NCI-H1436 treated with DMSO at 0.1 percent for 48 hours (cell line): ENCODE measurements at places on chromosomes 5 and 9.

DNA sequence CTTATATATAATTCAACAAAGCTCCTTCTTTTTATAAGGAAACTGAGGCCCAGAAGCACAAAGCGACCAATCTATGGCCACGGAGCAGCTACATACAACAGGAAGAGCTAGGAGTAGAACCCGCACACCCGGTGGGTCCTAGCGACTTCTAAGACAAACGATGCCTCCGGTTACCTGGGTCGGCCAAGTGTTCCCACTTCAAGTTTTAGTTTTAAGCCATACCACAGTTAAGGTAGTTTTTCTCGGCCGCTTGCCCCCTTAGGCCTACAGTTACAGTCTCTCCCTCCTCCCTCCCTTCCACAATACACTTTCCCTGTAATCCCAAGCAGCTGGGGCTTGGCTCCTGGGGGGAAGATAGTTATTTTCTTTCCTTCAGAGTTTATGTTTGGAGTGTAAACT lies 533 bp downstream of the SREK1IP1 start:
- no peak for DNase-seq

- DNase-seq = no peak
Observed at GRCh38 chr9:98078895-98079294, 22.4 kb downstream of the NANS start.

- DNase-seq = no peak
Observed at GRCh38 chr5:131217791-131218190, 46.1 kb upstream of the CDC42SE2 start.

DNA sequence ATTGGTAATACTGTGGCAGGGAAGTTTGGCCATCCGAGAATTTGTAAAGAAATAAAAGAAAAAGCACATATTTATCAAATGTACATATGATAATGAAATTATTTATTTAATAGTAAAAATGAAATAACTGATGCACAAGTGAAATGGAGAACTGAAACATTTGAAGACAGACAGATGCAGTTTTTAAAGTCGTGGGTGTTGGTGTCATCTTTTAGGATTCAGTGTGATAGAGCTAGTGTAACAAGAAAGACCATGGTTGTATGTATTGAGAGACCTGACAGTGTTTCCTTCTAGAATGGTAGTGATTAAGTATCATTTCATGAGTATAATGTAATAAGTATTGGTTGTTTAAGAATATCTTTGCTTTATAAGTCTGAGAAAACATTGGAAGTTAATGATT lies 2.4 kb downstream of the SEC61B start:
- no peak for DNase-seq

DNA sequence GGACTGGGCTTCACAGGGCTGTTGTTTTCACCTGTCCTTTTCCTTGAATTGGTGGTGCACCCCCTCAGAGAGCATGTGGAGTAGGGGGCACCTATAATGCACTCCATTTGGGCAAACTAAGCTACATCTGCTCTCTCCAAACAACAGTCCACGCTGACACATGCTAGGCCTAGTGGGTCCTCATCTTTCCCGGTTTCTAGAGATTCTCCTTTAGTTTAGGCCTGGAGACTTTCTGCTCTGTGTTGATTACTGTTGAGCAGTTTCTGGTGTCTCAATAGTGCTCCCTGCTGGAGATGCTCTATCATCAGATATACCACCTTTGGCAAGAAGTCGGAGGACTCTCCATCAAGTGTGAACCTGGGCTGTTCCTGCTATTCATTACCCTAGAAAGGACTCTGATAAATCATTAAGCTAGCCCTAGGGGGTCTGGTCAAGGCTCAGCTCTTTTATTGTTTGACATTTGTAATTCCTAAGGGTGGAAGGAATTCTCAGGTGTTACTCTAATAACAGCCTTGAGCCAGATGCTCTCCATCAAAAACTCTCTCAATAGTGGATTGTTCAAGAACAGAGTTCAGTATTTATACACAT lies 64.0 kb upstream of the FYB1 start:
- DNase-seq = no peak
